Stimulated activated CD8-positive, alpha-beta memory T cell treated with anti-CD3 and anti-CD28 coated beads, Interleukin-12 subunit alpha, Interleukin-12 subunit beta, amount 100 ng/mL, for 4 hours (primary cell): ENCODE measurements at places on chromosomes 1 and 21.

GRCh38 chr1:64246294-64246917 lies 43.0 kb downstream of the UBE2U start:
- no peak for DNase-seq

GRCh38 chr1:45554198-45554597 lies 3.6 kb downstream of the AKR1A1 start:
- no peak for DNase-seq

GRCh38 chr1:24725209-24725651 lies 20.0 kb upstream of the CLIC4 start:
- no peak for DNase-seq

DNA sequence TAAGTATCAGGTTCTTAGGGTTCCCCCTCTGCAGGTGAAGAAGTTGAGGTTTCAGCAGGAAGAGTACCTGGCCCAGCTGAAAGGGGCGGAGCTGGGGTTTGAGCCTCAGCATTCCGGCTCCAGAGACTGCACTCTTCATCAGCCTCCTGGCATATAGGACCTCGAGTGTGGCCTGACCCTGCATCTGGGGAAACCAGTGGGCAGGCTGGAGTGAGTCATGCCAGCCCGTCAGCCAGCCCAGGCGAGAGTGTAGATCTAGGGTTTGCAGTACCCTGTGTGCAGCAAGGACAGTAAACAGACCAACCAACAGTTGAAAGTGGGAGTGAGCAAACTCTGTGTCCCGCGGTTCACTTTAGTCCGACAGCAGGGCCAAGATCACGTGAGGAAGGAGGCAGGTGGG lies 14.1 kb downstream of the MFSD2A start:
- no peak for DNase-seq

- DNase-seq: no peak
These were observed 274.4 kb downstream of the NTNG1 start for GRCh38 chr1:107415241-107415640.

- DNase-seq: no peak
These were observed 42.1 kb downstream of the CDK18 start for GRCh38 chr1:205546541-205546940.

GRCh38 chr1:166915941-166916340 lies 39.9 kb upstream of the TADA1 start:
- no peak for DNase-seq

- DNase-seq: no peak
These were observed 77.6 kb downstream of the DUSP10 start for GRCh38 chr1:221664253-221664652.

GRCh38 chr1:111749628-111750027 lies 6.1 kb upstream of the DDX20 start:
- DNase-seq: no peak

DNA sequence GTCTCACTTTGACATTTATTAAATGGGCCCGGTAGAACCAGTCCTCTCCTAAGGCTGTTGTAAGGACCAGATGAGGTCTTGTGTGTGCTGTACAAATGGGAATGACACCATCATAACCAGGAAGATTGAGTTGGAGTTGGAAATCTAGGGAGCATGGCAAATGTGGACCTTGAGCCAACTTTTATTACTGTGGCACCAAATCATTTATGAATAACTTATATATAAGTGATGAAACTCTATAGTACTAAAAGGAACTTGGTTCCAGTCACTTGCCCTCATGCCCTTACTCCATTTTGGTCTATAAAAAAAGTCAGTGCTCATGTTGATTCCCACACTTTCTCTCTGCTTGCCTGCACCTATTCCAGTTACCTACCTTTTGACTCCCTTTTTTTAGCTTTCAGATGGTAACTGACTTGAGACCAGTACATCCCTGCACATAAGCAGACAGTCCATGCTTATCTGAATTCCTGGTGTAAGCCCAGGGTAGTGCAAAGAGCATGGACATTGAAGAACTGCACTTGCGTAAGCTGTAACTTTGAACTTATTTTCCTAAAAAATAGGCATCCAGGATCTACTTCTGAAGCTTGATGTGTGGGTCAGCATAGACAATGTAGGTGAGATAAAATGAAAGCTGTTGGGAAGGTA lies 210.6 kb downstream of the PBX1 start:
- DNase-seq: no peak

DNA sequence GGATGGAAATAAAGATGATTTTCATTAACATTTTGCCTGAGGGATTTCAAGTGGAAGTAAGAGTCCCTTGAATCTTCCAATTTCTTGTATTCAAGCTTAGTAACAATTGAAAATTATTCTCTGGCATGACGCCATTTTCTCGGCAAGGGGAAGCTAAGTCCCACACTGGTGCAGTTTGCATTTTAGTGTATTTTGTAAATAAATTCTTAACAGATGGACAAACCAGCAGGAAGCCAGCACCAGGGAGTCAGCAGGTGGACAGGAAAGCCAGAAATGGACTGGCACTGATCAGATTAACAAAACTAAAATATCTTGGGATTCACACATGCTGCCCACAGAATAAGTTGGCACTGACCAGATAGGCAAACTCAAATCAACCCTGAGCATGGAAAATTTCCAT lies 311.3 kb downstream of the LRRIQ3 start:
- DNase-seq: no peak

DNA sequence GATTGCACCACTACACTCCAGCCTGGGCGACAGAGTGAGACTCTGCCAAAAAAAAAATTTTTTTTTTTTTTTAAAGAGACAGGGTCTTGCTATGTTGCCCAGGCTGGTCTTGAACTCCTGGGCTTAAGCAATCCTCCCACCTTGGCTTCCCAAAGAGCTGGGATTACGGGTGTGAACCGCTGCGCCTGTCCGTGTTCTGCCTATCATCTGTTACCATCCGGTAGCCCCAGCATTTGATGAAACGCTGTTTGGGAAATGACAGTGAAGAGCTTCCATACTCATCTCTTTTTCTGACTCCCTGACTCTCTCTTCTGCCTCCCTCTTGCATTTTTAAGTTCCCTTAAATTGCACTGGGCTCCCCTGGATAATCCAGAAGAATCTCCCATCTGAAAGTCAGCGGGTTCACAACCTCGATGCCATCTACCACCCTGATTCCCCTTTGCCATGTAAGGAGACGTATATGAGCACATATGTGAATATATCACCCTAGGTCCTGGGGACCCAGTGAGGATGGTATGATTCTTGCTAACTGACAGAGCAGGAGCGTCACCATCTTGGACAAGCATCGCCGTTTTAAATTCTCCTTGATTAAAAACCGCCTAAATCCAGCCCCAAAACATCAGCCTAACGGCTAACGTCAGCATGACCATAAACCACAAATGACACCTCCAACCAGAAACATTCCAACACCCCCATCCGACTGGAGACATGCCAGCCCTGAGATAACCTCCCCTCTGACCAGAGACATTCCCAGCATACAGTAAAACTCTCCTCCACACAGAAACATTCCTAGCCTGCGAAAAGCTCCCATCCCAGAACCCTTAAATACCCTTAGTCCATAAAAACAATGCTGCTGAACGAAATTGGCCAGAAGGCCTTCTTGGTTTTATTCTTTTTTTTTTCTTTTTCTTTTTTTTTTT lies 12.4 kb downstream of the TNFRSF8 start:
- no peak for DNase-seq

- no peak for DNase-seq
These were observed 59.7 kb upstream of the CLDN14 start for GRCh38 chr21:36539434-36540150.

- no peak for DNase-seq
These were observed at the start of gene CACNA1S for GRCh38 chr1:201112173-201112731. Gene CACNA1S (minus strand): TSS chr1:201112426. CDS start chr1:201112339, 87 bp downstream.

GRCh38 chr1:198156111-198156744 lies 570 bp upstream of the NEK7 start:
- peak; percentile 52 for DNase-seq

- DNase-seq: no peak
These were observed 451.9 kb upstream of the VAMP3 start for GRCh38 chr1:7319196-7319595.
